ENCODE measurements at places on chromosomes 3 and 15. TPM values are rescaled to one million over a fixed set of nuclear protein-coding genes. Genes with fewer than 3 reads are reported as not detected.

- DNase-seq, result no peak
These were observed 41.6 kb downstream of the USF3 start for GRCh38 chr3:113654851-113655250.

- no peak for DNase-seq
These were observed 161.3 kb downstream of the FBLN2 start for GRCh38 chr3:13710251-13710650.

C3orf52 gene
- 5.8 TPM for polyA plus RNA-seq

AHSG gene
- 3.1 TPM for polyA plus RNA-seq

GRCh38 chr3:129007792-129008191, 6.7 kb downstream of the EFCC1 start:
- no peak for DNase-seq

GRCh38 chr3:11245827-11246662, 26.2 kb upstream of the ATG7 start:
- DNase-seq, result no peak

DNA sequence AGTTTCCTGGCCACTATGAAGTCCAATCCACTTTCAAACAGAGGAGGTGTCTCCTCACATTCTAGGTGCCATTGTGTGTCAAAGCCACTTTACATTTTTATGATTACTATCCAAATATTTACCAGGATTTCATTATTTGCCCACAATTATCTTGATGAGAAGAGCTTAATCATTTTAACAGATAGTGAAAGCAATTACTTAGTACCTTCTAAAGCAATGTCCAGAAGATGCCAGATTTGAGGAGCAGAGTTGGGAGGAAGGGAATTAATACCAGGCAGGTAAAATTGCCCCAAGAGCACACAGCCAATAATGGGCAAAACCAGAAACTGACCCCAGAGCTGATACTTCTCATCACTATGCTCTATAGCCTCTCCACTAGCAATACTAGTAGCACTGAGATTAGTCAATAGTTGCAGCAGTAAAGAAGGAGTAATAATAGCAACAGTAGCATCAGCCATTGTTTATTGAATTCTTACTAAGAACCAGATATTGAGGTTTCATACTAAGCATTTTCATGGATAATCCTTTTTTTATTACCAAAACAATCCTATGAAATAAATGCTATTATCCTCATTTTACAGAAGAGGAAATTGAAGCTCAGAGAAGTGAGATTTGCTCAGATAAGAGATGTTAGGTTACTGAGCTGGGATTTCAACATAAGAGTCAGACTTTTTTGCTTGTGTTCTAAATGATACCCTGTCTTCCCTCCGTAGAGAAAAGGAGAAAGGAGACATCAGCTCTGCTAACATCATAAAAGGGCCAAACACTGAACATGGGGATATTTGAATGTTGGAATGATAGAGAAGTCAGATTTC, 509.3 kb upstream of the CFAP20DC start:
- DNase-seq, result no peak

DNA sequence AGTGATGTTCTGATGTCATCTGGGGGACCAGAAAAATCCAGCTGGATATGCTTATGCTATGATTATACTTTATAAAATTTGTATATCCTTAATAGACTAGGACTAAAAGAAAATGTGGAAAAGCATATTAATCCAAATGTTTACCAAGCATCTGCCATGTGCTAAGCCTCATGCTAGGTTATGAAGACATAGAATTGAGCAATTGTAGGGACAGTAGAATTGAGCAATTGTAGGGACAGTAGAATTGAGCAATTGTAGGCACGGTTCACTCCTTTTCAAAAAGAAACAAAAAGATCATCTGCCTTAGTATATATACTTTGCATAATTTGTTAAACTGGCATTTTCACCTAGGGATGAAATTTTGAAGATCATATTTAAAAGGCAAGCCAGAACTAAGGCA, 18.3 kb downstream of the ABHD5 start:
- DNase-seq, result no peak

DNA sequence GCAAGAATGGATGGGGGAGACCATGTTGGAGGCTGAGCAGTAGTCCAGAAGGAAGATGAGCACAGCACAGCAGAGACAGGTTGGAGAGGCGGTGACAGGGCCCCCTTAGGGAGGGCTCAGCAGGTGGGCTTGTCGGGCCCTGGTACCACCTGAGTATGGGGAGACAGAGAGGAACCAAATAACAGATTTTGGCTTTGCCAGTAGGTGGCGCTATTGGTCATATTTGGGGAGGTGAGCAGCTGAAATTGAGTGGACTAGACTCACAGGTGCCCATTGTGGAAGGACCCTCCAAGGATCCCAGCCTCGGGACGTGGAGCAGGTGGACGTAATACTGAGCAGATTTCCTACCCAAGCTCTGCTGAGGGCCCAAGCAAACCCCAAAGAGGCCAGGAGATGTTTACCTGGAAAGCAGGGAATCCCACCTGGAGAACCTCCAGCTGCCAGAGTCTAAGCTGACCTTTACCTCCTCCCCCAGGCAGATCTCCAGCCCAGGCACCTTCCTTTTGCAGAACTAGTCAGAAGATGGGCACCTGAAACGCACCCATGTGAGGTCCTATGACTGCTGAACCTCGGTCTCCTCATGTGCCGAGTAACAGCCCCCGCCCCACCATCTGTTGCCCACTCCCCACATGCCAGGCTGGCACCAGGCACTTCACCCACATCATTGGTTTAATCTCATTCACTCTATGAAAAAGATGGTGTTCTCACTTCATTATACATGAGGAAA, 24.6 kb upstream of the CORO2B start:
- peak; percentile 67 for DNase-seq

GRCh38 chr3:108629974-108630373, 40.5 kb downstream of the DZIP3 start:
- no peak for DNase-seq

SCAANT1 gene
- polyA plus RNA-seq, result not detected

DNA sequence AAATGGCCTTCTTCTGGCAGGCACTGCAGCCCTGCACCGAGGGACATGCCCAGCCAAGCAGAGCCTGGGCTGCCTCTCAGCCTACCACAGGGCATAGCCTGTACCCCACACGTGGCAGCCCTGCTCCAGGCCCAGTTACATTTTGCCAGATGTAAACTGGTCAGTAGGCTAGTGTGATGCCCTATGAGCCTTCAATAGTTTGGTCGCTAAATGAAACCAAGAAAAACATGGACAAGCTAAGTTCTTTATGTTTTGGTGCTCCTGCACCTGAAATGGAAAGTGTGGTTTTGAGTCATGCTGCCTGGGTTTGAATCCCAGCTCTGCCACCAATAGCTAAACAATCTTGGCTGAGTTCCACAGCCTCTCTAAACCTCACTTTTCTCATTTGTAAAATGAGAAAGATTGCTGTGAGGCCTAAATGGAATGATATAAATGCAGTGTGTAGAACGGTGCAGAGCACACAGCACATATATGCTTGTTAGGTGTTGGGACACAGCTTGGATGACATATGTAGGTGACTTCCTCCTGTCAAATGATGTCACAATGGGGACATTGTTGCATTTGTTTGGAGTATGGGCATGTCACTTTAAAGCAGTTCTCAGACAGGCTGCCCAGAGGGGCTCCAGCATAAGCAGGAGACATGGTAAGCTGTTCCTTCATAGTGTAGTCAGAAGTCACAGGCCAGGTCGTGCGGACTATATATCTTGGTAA, 57.4 kb downstream of the ZBTB38 start:
- no peak for DNase-seq

- peak; percentile 27 for DNase-seq
These were observed 162.5 kb upstream of the CHRNA7 start for GRCh38 chr15:31867536-31868442.

Data from right renal pelvis (tissue), 4 donors.